ENCODE measurements at places on chromosomes 4 and X.

DNA sequence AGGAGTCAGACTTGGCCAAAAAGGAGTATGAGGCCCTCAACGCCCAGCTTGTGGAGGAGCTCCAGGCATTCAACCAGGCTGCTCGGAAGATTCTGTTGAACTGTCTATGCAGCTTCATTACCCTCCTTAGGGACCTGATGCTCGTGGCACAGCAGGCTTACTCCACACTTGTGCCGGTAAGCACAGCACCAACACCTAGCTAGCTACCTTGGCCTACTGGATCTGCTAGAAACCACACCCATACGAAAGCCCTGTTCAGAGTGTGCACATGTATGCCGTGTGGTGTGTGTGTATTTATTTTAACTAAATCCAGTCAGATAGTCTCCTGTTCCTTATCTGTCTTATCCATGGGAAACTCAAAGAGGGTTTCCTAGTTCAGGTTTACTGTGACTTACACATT, 49.3 kb downstream of the INTS12 start:
- DNase-seq, result no peak

- no peak for DNase-seq
Observed at GRCh38 chrX:1484638-1485019, 31.9 kb upstream of the ASMTL start.

DNA sequence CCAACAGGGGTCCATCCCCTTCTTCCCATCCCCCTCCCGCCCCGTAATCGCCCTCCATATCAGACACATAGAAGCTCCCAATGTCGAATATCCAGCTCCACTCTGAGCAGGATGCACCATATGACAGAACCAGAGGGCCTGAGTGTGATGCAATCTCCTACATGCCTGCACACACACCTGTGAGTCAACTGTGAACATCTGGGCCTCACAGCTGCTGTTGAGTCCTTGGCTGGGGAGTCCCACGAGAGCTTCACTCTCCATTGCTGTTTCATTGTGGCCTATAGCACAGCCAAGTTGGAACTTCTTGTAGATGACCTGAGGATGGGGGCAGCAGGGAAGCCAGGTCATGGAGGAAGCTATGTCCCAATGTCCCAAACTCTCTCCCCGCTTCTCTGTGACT, 8.2 kb downstream of the SLC38A5 start:
- no peak for DNase-seq

DNA sequence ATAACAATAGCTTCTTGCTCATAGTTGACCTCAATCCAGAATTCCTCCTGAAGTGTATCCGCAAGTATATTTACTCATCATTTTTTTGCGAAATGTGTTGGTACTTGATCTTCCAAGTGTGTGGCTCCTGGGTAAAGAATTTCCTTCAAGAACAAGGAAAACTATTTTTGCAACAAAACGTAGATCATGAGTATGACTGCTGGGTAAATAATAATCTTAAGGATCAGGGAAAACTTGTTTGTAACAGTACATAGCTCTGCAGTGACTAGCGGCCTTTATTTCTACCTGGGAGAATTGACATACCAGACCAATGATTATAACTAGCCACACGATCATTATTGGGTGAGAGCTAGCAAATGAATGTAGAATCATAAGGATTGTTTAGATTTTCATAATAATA, 1311.7 kb downstream of the ARAP2 start:
- DNase-seq, result no peak

DNA sequence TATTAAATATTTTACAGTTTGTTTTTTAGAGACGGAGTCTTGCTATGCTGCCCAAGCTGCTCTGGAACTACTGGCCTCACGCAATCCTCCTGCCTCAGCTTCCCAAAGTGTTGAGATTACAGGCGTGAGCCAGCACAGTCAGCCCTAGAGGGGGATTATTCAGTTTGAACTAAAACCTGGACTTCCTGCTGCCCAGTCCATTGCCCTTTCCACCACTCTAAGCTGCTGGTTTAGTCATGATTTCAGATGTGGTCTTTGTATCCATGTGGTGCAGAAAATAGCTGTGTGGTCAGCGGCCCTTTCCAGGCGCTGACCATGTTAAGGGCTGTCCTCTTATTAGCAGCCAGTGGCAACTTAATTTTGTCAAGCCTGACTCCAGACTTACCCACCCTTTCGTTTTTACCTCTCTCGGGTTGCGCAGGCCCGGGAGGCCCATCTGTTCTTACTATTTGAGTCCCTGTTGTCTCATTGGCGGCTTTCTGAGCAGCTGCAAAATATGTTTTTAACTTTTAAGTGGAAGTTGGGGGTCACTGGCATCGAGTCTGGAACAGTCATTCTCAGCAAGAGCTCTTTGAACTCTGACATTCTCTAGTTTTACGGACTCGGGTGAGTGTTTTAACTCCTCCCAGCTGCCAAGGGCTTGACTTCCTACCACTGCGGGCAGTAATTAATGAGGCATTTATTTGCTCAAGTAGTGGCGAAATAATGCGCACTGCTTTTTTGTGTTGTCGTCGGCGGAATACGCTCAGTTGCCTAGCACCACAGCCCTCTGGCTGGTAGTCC, 773 bp upstream of the VMA21 start:
- DNase-seq, result no peak

GRCh38 chr4:124529131-124529530, 183.4 kb downstream of the ANKRD50 start:
- no peak for DNase-seq

DNA sequence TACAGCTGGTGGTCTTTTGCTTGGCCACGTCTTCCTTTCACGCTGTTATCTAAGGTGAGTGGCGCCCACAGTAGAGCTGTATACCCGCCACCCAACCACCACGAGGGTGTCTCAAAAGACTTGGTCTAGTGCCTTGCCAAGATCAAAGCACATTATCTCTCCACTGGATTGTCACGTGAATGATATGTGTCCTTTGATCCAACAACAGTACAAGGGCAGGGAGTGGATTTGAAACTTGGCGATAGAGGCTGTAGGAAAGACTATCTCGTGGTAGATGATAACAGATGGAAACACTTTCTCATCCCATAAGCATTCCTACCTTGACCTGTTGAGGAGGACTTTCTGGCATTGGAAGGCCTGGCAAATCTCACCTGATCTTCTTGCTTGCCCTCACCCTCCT, 37.7 kb upstream of the BCLAF3 start:
- DNase-seq, result no peak

DNA sequence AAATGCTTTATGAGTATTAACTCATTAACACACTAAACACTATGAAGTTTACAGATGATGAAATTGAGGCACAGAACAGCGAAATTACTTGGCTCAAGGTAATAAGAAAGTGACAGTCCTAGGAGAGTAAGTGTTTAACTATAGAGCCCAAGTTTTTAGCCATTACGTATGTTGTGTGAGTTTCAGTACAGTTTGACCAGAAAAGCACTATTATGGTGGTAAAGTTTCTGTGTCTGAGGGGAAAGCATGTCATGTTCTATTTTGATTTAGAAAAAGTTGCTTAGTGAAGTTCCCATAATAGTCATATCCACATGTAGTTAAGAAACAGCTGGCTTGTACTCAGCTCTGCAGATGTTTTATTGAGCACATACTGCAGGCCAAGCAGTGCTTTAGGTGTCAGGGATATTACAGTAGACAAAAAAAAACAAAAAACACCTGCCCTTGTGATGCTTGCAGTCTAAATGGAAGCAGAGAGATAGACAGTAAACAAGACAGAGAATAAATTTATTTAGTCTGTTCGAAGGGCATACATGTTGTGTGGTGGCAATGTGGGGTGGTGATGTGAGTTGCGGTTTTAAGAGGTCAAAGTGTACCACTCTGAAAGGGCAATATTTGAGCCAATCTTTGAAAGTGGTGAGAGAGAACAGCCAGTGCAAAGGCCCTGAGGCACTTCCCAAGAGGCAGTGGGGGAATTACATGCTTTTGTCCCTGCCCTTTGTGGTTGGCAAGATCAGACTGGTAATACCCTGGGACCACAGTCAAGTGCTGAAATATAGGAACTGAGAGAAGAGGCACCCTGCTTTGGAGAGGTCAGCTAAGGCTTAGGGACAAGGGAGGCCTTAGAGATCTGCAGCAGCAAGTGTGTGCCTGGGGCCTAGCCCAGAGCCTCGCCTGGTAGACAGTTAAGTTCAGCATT, 6.2 kb downstream of the TMEM131L start:
- DNase-seq, result no peak

- no peak for DNase-seq
Observed at GRCh38 chr4:3293401-3294391, 875 bp downstream of the RGS12 start.

GRCh38 chr4:45693746-45694145, 430.1 kb downstream of the GABRG1 start:
- no peak for DNase-seq

DNA sequence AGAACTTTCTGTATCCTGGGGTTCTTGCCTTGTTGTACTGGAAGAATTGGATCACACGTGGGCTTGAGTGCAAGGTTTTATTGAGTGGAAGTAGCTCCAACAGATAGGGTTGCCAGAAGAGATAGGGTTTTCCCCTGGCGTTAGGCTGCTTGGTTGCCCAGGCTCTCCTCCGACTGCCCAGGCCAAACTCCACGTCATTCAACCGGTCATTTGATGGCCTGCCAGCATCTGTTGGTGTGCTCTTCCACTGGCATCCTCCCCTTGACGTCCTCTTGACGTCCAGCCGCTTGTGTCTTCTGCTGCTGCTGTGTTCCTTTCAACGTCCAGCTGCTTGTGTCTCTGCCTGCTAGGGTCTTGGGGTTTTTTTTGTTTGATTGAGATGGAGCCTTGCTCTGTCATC, 340.3 kb upstream of the ZCCHC13 start:
- DNase-seq, result no peak

DNA sequence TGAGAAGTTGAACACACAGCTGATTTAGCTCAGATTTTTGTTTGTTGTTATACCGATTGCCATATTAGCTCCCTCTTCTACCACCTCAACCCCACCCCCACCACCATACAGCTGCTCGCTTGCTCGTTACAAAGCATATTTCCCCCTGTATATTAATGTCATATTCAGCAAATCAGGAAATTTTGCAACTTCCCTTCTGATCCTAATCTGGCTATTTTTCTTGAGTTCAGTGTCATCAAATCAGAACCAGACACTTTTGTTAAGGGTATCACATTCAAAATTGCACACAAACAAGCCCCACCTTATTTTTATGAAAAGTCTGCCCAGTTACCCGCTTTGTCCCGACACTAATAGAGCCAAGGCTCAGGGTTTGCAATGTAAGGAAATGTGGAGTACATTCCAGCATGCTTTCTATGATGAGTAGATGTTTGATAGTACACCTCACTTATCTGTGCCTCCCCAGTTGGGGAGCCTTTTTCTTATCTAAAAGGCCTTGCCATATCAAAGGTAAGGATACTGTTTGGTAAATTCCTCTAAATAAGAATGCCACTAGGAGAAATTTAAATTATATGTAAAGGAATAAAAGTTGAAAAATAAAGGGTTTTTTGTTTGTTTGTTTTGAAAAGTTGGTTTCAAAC, 212.2 kb downstream of the CBR4 start:
- DNase-seq, result no peak

DNA sequence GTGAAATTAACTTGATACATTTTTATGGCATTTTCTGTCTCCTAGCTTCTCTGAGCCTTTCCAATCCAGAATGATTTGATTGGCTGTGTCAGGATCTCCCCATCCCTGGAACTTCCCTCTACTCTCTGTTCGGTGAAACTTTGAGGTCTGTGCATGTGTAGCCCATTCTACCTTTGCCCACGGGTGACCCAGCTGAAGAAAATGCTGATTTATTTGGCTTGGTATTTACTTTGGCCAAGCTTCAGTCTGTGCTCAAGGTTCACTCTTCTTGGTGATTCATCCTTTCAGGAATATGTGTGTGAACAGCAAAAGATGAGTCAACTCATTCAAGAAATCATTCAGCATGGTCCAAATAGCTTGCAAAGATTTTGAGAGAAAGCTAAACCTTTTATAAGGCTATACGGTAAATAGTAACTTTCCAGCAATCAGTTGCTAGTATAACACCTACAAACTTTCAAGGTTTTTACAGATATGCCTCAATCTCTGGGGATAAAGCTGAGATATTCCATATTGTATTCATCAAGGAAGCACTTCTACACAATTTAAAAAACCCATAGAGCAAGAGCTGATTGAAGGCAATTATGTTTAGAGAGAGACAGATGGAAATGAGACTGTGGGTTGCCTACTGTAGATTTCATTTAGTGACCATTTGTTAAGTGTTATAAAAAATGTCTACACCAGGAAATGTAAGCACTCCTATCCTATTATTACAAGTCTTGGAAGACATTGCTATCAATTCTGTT, 233.9 kb upstream of the CXXC4 start:
- DNase-seq, result no peak

GRCh38 chr4:25857403-25857802, 5.4 kb downstream of the SEL1L3 start:
- no peak for DNase-seq

DNA sequence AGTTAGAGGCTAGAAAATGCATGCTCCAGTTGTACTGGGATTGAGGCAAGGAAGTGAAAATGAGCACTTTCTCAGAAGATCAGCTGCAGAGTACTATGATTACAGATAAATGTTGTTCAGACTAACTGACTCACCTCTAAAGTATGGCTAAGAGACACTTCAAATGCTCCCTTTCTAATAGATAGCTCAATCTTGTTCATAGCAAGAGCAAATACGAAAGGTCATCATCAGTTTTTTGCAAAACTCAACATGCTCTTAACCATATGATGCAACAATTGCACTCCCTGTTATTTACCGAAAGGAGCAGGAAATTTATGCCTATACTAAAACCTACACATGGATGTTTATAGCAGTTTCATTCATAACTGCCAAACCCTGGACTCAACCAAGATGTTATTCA, 838.4 kb upstream of the INTU start:
- no peak for DNase-seq

DNA sequence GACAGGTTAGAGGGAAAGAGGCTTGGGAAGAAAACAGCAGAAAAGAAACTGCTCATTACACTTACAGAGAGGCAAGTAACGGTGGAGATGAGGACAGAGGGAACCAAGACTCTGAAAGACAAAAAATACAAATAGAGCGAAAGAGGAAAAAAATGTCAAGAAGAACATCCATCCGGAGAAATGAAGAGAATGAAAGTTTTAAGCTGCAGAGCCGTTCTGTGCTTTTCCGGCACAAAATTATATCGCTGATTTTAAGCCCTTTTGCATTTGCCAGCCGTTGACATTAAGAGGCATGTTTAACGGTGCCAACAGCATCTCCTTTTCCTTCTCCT, 236 bp downstream of the PCDH10 start:
- no peak for DNase-seq

GRCh38 chrX:84729809-84730208, 227.6 kb upstream of the HDX start:
- DNase-seq, result peak; percentile 0

DNA sequence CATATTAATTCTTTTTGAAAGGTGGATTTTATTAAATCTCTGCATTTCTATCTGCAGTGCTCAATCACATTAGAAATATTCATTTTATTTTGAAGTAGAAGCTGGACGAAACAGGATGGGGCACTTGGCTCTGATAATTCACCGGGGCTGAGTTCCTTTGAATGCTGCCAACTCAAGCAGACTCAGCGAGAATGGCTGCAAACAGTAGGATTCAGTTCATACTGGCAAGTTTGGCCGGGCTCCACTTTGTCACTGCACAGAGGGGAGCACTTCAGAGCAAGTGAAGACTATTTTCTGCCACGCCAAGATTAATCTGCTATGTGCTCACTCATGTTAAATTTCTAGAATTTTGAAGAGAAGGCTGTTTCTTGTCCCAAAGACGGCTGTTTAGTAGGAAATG, 30.7 kb upstream of the KLHL8 start:
- peak; percentile 56 for DNase-seq

- no peak for DNase-seq
Observed at GRCh38 chr4:79472693-79473438, 64.8 kb upstream of the GK2 start.
